ENCODE measurements at places on chromosomes 7 and 10.

GRCh38 chr7:77351539-77352004 is 64.6 kb downstream of the GSAP start:
- DNase-seq: peak; percentile 64

DNA sequence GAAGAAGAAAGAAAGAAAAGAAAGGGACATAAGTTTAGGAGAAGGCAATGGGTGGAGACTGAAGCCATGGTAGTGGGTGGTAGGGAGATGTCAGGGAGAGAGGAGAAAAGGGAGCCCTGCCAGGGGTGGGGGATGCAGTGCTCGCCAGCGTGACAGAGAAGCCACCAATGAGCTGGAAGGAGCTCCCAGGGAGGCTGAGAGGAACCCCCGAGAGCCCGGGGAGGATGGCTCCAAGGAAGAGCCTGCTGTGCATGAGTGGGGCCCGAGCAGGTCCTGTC is 141.2 kb upstream of the SHH start:
- DNase-seq: no peak

- no peak for DNase-seq
These were observed 275.6 kb downstream of the SNX10 start for GRCh38 chr7:26567266-26567665.

DNA sequence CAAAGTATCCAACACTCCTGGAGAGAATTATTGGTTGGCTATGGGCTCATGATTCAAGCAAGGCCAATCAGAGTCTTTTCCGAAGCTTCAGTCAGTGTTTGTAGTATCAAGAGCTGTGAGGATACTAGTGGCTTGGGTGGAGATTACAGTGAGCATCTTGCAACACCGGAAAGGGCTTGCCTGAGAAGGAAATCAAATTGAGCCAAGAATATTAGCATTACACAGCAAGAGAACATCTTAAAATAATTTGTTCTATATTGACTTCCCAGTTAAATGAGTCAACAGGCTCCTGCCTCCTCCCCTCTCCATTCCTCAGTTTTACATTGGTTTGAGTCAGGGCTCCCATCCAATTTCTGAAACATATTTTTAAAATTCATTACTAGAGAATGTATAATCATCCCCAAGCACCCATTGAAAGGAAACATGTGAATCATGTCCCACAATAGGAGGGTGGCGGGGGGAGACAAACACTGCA is 127.4 kb downstream of the ELAPOR2 start:
- DNase-seq: no peak

DNA sequence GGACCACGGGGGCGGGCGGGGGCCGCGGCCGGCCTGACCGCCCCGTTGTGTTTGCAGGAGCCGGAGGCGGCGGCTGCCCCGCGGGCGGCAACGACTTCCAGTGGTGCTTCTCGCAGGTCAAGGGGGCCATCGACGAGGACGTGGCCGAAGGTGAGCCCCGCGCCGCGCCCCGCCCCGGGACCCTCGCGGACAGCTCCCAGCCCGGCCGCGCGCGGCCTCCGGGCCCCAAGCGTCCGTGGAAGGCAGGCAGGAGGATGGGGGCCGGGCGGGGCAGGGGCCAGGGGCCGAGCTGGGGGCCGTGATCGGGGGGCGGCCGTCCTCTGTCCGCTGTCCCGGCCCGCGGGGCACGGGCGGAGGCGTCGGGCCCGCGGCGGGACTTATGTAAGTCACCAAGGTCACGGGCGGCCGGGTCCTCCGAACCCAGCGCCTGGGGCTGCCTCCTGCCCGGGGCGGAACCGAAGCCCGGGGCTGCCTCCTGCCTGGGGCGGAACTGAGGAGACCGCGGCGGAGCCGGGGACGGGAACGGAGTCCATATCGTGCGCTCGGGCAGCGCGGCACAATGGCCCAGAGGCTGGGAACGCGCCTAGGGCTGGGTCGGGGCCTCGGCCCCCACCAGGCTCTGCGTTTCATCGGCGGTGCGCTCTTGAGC is 497 bp downstream of the PPP2R2D start:
- DNase-seq: peak; percentile 45

- no peak for DNase-seq
These were observed 74.9 kb downstream of the BEND7 start for GRCh38 chr10:13453896-13454295.

- DNase-seq: no peak
These were observed 56.0 kb downstream of the AHR start for GRCh38 chr7:17354473-17354872.

- no peak for DNase-seq
These were observed 95.1 kb downstream of the BMPR1A start for GRCh38 chr10:86851328-86852207.

DNA sequence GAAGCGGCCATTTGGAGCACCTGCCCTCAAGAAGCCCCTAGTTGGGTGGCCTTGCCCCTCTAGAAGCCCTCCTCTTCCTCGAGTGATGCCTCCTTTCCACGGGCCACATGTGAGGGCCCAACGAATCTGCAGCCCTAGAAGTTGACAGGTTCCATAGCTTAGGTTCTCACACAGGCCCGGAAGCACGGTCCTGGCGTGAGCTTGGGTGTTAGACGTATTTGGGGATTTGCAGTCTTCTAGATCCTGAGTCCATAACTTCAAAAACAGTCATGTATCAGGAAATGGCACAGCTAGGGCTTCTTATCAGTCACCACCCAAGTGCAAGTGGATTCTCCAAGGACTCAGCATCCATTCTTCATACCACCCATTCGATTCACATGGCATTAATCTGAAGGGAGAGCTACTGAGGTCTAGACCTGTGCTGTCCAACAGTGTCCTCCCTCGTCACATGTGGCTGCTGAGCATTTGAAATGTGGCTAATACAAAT is 477 bp upstream of the FBXW4 start:
- no peak for DNase-seq

DNA sequence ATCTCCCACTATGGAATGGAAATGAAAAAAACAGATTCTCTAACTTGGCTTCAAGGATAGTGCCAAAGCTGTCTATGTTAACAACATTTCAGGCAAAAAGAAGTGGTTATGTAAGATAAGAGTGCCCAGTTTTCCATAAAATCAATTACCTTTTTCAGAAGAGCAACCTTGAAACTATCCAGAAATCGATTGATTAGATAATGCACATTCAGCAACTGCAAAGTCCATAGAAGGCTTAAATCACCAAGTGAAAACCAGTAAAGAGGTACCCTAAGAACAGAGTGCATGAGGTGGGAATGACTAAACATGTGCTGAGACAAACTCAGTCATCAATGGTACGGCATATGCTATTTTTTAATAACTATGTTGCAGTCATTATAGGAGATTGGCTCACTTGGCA is 71.9 kb upstream of the TNKS2 start:
- DNase-seq: no peak

- DNase-seq: no peak
These were observed 533.8 kb upstream of the CNTNAP2 start for GRCh38 chr7:145582742-145583303.

DNA sequence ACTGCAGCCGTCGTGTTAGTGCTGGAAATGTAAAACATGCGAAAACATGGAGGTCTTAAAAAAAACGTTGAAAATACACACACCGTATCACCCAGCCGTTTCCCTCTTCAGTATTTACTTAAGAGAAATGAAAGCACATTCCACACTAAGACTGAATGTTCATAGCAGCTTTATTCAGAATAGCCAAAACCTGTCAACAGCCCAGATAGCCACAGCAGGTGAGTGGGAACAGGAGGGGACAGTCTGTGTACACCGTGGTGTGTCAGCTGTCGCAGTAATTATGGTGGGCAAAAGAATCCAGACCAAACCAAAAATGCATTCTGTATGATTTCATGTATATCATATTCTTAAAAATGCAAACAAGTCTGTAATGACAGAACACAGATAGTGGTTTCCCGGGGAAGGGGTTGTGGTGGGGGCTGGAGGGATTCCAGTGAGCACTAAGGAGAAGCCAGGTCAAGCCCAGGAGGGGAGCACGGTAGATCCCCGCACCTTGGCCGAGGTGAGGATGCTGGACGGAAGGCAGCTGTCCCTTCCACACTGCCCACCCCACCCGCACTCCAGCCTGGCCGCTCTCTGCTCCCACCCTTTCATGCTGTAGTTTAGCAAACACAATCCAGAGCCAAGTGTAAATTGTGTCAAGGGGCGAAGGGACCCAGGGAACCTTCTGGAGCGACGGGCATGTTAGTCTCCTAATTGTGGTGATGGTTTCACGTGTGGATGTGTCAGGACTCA is 123.6 kb downstream of the NKX6-2 start:
- DNase-seq: no peak

- no peak for DNase-seq
These were observed 816 bp downstream of the TECPR1 start for GRCh38 chr7:98251231-98251600.

GRCh38 chr7:133683182-133683454 is 430.2 kb downstream of the EXOC4 start:
- DNase-seq: no peak

DNA sequence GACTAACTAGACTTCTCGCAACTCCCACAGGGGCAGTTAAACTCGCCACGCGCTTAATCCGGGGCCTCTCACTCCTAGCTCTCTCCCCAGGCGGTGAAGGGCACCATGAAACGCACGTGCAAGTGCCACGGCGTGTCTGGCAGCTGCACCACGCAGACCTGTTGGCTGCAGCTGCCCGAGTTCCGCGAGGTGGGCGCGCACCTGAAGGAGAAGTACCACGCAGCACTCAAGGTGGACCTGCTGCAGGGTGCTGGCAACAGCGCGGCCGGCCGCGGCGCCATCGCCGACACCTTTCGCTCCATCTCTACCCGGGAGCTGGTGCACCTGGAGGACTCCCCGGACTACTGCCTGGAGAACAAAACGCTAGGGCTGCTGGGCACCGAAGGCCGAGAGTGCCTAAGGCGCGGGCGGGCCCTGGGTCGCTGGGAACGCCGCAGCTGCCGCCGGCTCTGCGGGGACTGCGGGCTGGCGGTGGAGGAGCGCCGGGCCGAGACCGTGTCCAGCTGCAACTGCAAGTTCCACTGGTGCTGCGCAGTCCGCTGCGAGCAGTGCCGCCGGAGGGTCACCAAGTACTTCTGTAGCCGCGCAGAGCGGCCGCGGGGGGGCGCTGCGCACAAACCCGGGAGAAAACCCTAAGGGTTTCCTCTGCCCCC is 19.5 kb downstream of the WNT8B start:
- DNase-seq: peak; percentile 54

- DNase-seq: peak; percentile 69
These were observed 10.4 kb upstream of the FGFR2 start for GRCh38 chr10:121608469-121609190.

- no peak for DNase-seq
These were observed 106.3 kb downstream of the TMEM26 start for GRCh38 chr10:61346796-61347413.

DNA sequence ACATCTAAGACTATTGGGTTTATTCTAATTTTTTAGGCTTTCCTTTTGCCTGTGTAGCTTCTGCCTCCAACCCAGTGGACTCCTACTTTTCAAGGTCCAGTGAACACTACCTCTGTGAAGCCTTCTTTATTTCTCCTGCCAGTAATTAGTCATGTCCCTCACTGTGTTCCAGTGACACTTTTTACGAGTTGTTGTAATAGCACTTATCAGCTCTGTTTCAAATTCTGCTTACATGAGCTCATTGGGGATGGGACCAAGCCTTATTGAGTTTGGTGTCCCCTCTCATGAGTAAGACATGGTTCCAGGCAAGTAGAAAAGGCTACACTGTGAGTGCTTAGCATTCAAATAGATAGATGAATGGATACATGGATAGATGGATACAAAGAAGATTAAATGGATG is 184.6 kb downstream of the HIBADH start:
- no peak for DNase-seq

DNA sequence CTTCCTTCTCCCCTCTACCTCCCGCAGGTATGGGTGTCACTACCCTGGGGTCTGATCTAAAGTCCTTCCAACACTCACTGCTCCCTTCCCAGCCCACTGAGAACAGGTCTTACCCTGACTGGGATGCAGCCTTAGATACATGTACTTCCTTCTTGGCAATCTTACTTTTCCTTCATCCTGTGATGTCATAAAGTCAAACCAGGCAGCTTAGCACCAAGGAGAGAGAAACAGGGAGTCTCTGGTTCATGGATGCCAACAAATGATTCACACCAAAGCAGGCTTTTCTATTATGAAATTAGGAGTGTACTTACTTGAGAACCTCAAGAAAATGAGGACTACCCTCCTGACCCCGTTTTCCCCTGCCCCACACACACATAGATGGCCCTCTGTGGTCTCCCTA is 111.0 kb upstream of the KMT2E start:
- no peak for DNase-seq

DNA sequence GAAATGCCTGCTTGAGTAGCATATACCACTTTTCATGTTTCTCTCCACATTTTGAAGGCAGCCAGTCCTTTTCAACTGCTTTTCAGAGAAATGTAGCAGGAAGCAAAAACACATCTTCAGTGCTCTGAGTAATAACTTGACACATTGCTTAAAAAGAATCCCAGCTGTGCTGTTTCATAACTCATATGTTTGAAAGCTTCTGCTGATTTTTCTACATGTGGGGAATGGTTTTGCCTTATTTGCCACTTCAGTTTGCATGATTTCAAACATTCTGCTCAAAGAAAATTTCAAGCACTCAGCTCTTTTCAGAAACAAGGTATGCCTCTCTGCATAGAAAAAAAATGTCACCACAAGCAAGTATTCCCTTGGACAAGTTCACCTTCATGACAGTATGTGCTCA is 732.8 kb downstream of the POM121L12 start:
- no peak for DNase-seq

- no peak for DNase-seq
These were observed 68.9 kb upstream of the HDAC9 start for GRCh38 chr7:18426564-18427226.

DNA sequence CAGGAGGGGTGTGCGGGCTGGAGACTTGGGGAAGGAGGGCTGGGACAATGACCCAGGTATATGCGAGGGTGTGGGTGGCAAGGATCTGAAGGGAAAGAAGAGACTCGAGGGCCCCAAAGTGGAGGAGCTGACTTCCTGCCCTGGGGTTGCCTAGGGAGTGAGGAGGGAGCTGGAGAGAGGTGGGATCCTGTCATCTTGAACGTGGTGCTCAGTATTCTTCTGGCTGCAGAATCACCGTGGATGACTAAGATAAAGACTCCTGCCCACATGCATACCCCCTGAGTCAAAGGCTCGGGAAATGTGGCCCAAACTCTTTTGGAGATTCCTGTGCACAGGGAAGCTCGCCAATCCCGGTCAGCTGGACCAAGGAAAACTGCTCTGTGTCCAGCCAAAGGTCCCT is 31.2 kb downstream of the COL17A1 start:
- DNase-seq: no peak

- DNase-seq: no peak
These were observed 210.6 kb downstream of the TNS3 start for GRCh38 chr7:47371317-47371716.

- DNase-seq: no peak
These were observed 46.5 kb upstream of the ZNF479 start for GRCh38 chr7:57178768-57179139.

GRCh38 chr7:155252444-155252887 is 45.2 kb upstream of the INSIG1 start:
- no peak for DNase-seq

GRCh38 chr7:132656846-132657776 is 80.8 kb upstream of the PLXNA4 start:
- DNase-seq: no peak

- no peak for DNase-seq
These were observed 174.8 kb downstream of the CELF2 start for GRCh38 chr10:11192304-11193000.

All from GM19239 (cell line).